Activated naive CD8-positive, alpha-beta T cell treated with anti-CD3 and anti-CD28 coated beads, Interleukin-2, amount 10 ng/mL, durations not matched to agents 7 days and 5 days (primary cell): ENCODE measurements at places on chromosomes 16 and 17. TPM values are rescaled to one million over a fixed set of nuclear protein-coding genes. Genes with fewer than 3 reads are reported as not detected.

GRCh38 chr16:57045694-57046381 lies 46.5 kb upstream of the CPNE2 start:
- peak overlapping the region; percentile 47 for H3K27ac ChIP-seq
- H3K4me3 ChIP-seq, result no peak overlapping the region
- peaks cover 42% of the 10 kb centered on the region for H3K36me3 ChIP-seq
- H3K4me1 ChIP-seq, result peaks cover 36% of the 10 kb centered on the region
- H3K27me3 ChIP-seq, result no peaks in the 10 kb centered on the region

DNA sequence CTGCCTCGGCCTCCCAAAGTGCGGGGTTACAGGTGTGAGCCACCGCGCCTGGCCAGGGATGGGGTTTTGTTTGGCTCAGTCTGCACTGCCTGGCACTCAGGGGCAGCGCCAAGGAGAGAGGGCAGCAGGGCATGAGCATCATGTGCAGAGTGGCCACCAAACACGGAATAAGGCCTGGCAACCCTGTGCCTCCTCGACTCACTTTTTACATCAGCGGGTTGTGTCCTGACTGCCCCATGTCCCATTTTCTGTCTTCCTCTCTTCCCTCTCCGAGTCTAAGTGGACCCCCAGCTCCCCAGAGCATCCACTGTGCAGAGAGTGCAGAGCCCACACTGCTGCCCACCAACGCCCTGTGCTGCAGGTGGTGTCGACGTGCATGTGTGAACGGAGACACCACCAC lies 18.2 kb upstream of the TRAP1 start:
- H3K36me3 ChIP-seq, result peaks cover 35% of the 10 kb centered on the region
- H3K27me3 ChIP-seq, result no peaks in the 10 kb centered on the region
- H3K27ac ChIP-seq, result no peak overlapping the region
- H3K4me3 ChIP-seq, result no peak overlapping the region
- DNase-seq, result no peak

GRCh38 chr17:15490634-15491261 lies 23.3 kb upstream of the CDRT4 start:
- no peak overlapping the region for H3K4me3 ChIP-seq
- peaks cover 12% of the 10 kb centered on the region for H3K36me3 ChIP-seq
- H3K4me1 ChIP-seq, result peaks cover 7% of the 10 kb centered on the region
- DNase-seq, result no peak
- no peaks in the 10 kb centered on the region for H3K27me3 ChIP-seq

- no peak for DNase-seq
- H3K27me3 ChIP-seq, result no peaks in the 10 kb centered on the region
- peaks cover 8% of the 10 kb centered on the region for H3K36me3 ChIP-seq
- no peak overlapping the region for H3K27ac ChIP-seq
- peaks cover 21% of the 10 kb centered on the region for H3K4me1 ChIP-seq
Measured at GRCh38 chr16:30053376-30054015, 12.1 kb upstream of the ALDOA start.

- H3K27ac ChIP-seq, result no peak overlapping the region
- no peak for DNase-seq
- H3K27me3 ChIP-seq, result peaks cover 3% of the 10 kb centered on the region
- H3K4me1 ChIP-seq, result no peaks in the 10 kb centered on the region
- no peaks in the 10 kb centered on the region for H3K36me3 ChIP-seq
- no peak overlapping the region for H3K4me3 ChIP-seq
Measured at GRCh38 chr17:69055334-69055733, 5.4 kb downstream of the ABCA9 start.

DNA sequence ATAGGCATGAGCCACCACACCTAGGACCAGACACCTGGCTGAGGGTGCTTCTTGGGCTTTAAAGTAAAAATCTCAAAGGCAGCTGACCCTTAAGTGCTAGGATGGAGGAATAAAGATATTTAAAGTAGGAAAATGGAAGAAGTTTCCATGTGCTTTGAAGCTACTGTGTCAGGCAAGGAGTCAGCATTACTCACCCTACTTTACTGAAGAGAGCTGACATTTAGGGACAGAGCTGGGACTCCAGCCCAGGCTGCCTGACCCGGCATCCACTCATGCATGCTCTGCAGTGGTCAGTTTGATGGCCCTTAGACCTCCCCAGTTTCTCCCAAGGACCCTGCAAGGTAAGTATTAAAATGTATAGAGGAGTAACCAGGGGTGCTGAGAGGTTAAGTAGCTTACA lies 124.7 kb upstream of the PLCG2 start:
- DNase-seq, result no peak
- H3K4me1 ChIP-seq, result peaks cover 2% of the 10 kb centered on the region
- no peaks in the 10 kb centered on the region for H3K27me3 ChIP-seq
- H3K36me3 ChIP-seq, result peaks cover 4% of the 10 kb centered on the region
- H3K27ac ChIP-seq, result no peak overlapping the region

DNA sequence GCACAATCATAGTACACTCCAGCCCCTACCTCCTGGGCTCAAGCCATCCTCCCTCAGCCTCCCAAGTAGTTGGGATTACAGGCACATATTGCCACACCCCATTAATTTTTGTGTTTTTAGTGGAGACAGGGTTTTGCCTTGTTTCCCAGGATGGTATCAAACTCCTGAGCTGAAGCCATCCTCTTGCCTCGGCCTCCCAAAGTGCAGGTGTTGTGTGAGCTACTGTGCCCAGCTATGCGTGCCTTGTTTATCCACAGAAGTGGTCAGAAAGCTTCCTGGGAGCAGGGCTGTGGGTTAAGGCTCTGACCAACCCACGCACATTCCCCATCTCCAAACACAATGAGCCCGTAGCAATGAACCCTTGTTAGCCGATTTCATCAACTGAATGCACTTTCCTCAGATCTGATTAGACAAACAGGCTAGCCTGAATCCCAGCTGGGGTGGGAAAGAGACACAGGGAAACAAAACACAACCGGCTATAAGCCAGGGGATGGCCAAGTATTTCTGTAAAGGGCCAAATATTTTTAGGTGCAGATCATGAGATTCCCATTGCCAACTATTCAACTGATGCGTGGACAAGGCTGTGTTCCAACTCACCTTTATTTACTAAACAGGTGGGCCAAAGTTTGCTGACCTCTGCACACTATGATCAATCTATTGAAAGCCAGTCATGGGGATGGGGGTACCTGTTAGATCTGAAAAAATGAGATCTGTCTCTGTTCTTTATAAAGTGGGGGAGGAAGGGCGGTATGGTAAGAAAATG lies 193.6 kb downstream of the CPPED1 start:
- no peak for DNase-seq
- H3K27me3 ChIP-seq, result peaks cover 5% of the 10 kb centered on the region
- peaks cover 7% of the 10 kb centered on the region for H3K4me1 ChIP-seq
- H3K36me3 ChIP-seq, result no peaks in the 10 kb centered on the region
- H3K27ac ChIP-seq, result no peak overlapping the region
- no peak overlapping the region for H3K4me3 ChIP-seq

Gene IQCK
- 1.6 TPM for total RNA-seq

Gene MLKL
- total RNA-seq, result 28.7 TPM

Gene TPSG1
- total RNA-seq, result not detected

Gene NOG
- 2.8 TPM for total RNA-seq

Gene LGALS9B
- 0.79 TPM for total RNA-seq

Gene TGFB1I1
- total RNA-seq, result 1.5 TPM
